ENCODE measurements at places on chromosomes 1 and 21.

GRCh38 chr1:31064111-31064717 lies 1.3 kb downstream of the PUM1 start:
- peak; percentile 31 for DNase-seq

GRCh38 chr1:208029381-208030287 lies 118.7 kb upstream of the CD34 start:
- peak; percentile 90 for DNase-seq

DNA sequence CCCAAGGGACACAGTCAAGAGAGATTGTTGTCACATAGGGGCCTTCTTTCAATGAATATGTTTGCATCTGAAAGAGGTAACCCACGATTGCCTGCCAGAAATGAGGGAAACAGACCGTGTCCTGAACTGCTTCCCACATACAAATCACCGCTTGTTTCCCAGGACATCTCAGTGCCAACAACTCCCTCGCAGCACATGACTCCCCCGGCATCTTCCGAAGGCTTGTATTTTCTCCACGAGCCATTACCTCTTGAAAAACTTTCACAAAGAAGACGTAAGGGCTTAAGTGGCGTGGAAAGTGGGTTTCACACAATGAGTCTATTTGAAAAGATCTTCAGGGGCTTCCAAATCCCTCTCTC lies 31.6 kb upstream of the PDE9A start:
- DNase-seq, result peak; percentile 54

- no peak for DNase-seq
Observed at GRCh38 chr21:28235169-28235895, 757.3 kb downstream of the LTN1 start.

- peak; percentile 86 for DNase-seq
Observed at GRCh38 chr21:35323947-35324346, 274.8 kb upstream of the RUNX1 start.
